A549 (cell line): ENCODE measurements at places on chromosomes 13 and 19. TPM values are rescaled to one million over a fixed set of nuclear protein-coding genes. Genes with fewer than 3 reads are reported as not detected.
A peak's percentile ranks its signal among the peaks of the same experiment; 100 is the strongest.

DNA sequence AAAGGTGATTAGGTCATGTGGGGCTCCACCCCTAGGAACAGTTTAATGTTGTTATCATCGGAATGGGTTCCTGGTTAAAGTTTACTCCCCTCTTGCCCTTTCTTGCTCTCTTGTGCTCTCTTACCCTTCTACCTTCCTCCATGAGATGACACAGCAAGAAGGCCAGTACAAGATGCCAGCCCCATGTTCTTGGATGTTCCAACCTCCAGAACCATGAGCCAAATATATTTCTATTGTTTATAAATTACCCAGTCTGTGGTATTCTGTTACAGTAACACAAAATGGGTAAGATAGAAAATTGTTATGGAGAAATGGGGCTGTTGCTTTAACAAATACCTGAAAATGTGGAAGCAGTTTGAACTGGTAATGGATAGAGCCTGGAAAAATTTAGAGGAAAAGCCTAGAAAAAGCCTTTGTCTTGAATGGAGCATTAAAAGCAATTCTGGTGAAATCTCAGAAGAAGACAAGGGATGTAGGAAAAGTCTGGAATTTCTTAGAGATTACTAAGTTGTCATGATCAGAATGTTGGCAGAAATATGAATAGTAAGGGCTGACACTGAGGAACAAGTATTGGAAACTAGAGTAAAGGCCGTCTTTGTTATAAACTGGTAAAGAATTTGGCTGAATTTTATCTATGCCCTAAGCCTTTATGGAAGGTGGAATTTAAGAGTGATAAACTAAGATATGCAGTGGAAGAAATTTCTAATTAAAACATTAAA is 53.5 kb upstream of the TSC22D1 start:
- DNase-seq = no peak

DNA sequence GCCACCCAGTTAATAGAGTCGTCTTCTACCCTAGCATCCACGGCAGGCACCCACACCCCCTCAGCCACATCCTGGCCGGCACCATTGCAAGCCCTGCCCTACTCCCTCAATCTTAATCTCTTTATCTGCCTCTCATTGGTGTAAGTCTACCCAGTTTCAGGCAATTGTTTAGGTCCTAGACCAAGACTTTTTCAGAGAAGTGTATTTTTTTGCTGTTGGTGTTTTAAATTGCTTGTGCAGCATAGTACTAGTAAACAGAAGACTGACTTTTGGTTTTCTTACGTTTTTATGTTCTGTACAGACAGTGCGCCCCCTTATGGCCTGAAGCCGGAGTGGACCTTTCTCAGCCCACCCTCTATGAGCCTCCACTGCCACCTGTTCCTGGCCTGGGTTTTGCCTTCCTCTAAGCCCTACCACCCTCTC is 2.3 kb upstream of the LCP1 start:
- DNase-seq = peak; percentile 10

DNA sequence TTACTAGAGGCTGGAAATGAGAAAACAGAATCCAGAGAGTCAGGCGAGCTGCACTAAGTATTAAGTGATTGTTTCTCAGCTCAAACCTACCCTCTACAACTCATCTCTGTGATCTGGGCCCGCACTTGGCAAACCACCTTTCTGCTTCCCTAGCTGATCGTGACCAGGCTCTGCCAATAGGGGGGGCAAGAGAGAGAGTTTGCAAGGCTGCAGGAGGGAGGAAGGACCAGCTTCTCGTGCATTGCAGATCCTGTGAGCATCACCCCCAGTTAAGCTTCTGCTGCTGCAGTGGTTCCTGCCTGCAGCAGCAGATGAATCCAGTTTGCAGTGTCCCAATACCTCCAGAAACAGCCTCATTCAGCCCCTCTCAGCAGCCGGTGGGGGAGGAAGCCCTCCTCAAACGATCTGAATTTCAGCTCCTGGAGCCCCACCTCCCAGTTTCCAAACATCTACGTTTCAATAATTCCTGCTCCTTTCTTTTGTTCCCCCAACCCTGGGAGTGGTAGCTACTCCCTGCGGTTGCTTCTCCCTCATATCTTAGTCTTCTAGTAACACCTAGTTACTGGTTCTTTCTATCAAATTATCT is 20.0 kb downstream of the XRCC1 start:
- peak; percentile 78 for DNase-seq

DNA sequence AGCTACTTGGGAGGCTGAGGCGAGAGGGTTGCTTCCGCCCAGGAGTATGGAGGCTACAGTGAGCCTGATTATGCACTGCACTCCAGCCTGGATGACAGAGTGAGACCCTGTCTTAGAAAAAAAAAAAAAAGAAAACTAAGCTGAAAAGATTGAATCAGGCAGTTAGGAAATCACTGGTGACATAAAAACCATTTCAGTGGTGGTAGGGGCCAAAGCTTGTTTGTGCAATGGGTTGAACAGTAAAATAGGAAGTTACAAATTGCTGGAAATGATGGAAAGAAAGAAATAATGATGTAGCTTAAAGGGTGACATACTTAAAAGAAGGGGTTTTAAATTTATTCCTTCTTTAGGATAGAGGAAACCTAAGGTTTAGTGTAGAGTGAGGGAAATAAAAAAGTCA is 4.8 kb upstream of the OXGR1 start:
- DNase-seq = no peak

DNA sequence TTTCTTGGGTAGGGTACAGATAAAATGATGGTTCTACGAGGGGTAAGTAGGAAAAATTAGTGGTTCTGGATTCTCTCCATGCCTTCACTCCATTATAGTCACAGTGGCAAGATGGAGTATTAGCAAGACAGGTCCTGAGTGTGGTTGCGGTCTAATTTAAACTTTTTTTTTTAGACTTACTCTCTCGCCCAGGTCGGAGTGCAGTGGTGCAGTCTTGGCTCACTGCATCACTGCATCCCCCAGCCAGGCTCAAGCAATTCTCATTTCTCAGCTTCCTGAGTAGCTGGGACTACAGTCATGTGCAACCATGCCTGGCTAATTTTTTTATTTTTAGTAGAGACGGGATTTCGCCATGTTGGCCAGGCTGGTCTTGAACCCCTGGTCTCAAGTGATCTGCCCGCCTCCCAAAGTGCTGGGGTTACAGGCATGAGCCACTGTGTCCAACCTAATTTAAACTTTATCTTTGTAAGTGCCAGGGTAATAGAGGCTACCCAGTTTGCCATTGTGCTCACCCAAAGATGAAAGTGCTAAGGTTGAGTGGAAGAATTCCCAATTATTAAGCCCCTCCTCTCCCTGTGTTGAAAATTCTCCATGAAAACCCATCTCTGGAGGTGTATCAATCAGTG is 135.6 kb downstream of the TM9SF2 start:
- no peak for DNase-seq

- no peak for DNase-seq
Measured at GRCh38 chr13:78881054-78881453, 222.1 kb upstream of the OBI1 start.

DNA sequence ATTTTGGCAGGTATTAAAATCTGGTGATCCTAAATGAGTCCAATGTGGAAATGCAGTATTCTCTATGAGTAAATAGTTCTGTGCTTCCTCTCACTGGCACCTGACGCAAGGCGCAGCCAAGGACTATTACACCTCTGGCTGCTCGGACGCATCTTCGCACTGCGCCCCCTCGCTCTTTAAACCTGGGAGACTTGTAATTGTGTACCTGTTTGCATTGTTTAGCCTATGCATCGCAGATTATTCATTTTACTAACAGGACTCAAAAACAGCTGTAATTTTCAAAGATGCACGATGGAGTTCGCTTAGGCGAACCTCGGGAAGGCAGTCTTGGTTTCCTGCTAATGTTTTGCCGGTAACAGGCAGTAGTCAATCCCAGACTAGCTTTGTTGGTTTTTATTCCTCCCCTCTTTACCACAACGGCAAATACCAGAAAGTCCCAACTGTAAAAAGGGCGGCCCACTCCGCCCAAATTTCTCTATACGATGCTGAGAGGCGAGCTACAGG is 113.2 kb downstream of the KCNRG start:
- no peak for DNase-seq

- no peak for DNase-seq
Measured at GRCh38 chr13:93289842-93290241, 63.2 kb downstream of the GPC6 start.

DNA sequence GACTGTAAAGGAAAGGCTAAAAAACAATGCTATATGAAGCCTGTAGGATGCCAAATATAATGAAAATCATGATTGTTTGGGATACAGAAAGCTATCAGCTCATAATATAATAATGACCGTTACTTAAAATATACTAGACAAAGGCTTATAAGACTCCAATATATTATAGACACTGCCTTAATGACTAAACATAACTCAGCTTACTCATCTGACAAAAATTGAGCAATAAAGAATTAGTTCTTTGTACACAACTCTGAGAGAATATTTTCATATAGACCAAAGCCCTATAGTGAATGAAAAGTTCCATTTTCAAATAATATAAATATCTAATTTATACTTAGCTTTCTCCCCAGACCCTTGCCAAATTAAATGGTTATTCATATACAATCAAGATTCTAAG is 283.3 kb downstream of the DIAPH3 start:
- no peak for DNase-seq

KLK14 gene
- 0.22 to 0.44 TPM in 2 of 3 replicates, not detected in the other for polyA plus RNA-seq

ZNF792 gene
- polyA plus RNA-seq = 1.9 to 2.2 TPM (median 2.0 TPM) in 3 replicates

ZNF844 gene
- polyA plus RNA-seq = not detected in 3 replicates

CD22 gene
- 0.05 TPM in 1 of 3 replicates, not detected in the others for polyA plus RNA-seq

- no peak for DNase-seq
Measured at GRCh38 chr13:60326273-60326672, 70.7 kb upstream of the TDRD3 start.

GRCh38 chr19:18869781-18870530 is 26.0 kb downstream of the CERS1 start:
- no peak for DNase-seq

LYPD5 gene
- 0.09 to 0.22 TPM (median 0.18 TPM) in 3 replicates for polyA plus RNA-seq

SIGLEC12 gene
- polyA plus RNA-seq = not detected in 3 replicates

DNA sequence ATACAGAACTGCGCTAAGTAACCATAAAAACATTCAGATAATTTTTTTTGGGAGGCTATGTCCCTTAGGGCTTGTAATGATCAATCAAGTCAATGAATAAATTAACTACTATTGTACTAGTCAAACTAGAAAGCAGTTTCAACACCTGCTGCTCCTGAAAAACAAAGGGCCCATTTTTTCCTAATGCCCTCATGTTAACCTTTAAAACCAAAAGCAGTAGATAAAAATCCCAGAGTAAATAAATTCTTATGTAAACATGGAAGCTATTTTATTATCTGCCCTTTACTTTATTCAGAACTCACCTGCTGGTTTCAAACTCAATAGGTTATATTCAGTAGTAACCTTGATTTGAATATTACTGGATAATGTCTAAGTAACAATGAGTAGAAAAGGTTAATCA is 159.5 kb upstream of the STARD13 start:
- no peak for DNase-seq

- DNase-seq = no peak
Measured at GRCh38 chr19:14835011-14835410, at the start of the genes OR7A5 and OR7C1. TSS of gene OR7A5 (minus strand) at chr19:14835185. CDS start at chr19:14828241, 6,944 bp downstream. TSS of gene OR7C1 (minus strand) at chr19:14835185. CDS start at chr19:14800136, 35,049 bp downstream.

GRCh38 chr13:28117689-28118377 is 17.5 kb upstream of the FLT3 start:
- no peak for DNase-seq

DNA sequence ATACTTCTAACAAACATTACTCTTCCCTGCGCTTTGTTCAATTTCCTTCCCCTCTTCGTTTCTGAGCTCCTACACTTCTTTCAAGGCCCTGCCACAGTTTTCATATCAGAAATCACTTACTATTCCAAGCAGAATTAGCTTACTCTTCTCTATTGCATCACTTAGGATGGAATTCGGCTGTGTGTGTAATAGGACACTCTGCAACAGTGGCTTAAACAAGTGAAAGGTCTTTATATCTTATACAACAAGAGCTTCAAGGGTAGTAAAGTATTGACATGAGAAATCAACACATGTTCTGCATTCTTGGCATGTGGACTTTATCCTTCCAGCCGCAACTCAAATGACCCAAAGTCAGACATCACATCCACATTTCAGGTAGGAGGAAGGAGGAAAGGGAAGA is 279.6 kb downstream of the PCDH20 start:
- no peak for DNase-seq

DNA sequence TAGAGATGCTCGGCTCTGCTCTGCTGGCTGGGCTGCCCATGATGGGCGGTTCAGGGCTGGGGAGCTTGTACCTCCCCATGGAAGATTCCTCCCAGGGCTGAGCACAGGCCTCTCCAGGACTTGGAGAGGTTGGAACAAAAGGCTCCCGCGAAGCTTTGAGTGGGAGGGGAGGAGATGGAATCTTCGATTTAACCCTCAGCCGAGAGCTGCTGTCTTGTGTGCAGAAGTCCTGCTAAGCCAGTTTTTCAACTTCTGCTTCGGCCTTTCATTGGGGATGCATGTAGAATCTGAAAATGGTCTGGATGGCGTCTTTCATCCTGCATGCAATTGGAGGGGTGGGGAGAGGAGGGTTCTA is 163.3 kb downstream of the KDM4B start:
- no peak for DNase-seq

- no peak for DNase-seq
Measured at GRCh38 chr13:103935117-103935516, 868.9 kb upstream of the SLC10A2 start.

DNA sequence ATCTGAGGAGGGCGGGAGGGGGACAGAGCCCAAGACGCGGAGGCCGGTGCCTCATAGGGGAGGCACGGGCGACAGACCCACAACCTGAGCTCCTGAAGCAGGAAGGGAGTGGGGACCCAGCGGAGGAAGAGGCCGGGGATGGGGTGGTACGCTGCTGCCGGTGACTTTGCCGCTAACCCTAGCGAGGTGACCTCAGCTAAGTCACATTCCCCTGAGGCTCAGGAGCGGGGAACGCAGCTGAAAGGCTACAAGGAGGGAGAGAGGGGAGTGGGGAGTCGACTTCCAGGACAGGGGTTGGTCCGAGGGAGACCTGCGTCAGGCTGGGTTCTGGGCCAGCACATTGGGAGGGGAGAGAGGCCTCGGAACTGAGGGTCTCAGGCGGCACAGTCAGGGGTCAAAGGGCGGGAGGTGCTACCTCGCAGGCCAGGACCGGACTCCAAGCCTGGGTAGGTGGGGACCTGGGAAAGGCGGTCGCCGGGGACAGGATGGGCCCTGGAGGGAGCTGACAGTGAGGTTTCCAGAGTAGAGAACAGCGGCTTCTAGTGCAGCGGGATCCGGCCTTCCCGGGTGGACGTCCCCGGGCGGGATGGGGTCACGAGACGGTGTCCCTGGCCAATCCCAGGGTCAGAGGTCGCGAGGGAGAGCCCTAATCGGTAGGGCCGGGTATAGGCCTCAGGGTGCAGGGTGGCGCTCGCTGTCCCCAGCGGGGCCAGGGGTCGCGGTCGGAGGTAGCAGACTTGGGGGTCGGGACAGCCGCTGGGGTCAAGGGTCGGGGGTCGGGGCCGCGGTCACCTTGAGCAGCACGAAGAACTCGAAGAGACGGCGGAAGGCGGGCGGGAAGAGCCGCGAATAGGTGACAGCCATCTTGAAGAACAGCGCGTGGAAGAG is 699 bp downstream of the TMEM259 start:
- no peak for DNase-seq
